Ammon's horn (tissue), 1 donor: ENCODE measurements at places on chromosomes 7 and 10.
A peak's percentile ranks its signal among the peaks of the same experiment; 100 is the strongest.

DNA sequence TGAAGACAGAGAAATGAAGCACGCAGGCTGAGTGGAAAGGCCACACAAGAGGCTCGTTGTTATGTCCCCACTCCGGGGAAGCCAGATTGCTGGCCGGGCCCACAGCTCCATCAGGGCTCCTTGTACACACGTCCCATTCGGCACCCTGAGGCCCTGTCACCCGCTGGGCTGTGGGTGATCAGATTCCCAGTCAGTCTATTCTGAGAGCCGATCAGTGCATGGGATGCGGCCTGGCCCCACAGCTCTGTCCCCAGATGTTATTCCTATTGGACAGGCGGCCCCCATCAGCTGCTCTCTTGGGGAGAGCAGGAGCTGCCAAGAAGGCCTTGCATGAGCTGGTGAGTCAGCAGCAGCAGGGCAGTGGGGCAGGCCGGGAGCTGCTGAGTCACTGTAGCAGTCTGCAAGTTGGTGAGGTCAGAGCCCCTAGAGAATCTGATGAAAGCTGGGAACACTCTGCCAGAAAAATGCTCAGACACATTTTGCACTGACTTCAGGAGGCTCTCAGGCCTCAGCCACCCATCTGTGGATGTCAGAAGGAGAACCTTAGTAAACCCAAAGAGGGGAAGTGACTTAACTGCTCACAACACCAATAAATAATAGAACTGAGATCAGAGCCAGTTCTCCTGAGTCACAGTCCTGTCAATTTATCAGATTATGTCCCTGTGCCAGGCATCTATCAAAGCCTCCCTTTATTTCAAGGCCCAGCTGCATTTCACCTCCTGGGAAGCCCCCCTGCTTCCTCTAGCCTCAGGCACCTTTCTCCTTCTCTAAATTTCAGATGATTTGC is 9.4 kb upstream of the PSAP start:
- peak; percentile 97 for DNase-seq

- DNase-seq = peak; percentile 92
These were observed 119.5 kb downstream of the RNF216 start for GRCh38 chr7:5661942-5662341.

DNA sequence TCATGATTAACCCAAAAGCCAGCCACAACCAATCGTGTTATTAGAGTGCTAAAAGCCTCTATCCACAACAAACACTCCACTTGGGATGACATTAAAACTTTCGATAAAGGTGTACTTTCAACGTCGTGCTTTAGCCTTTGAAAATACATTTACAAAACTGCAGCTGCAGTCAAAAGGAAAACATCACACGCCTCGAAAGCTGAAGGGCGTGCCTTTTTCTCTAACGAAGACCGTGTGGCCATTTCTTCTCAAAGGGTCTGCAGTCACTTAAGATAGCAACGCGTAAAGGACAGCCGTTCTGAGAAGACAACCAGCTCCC is 1.1 kb downstream of the ARHGAP12 start:
- DNase-seq = peak; percentile 45

- DNase-seq = no peak
These were observed 254.9 kb downstream of the SKAP2 start for GRCh38 chr7:26609532-26609931.

GRCh38 chr10:132397036-132397541 is at the start of gene PWWP2B:
TSS of gene PWWP2B (plus strand) at chr10:132397200. CDS start at chr10:132397227, 27 bp downstream.
- no peak for DNase-seq

DNA sequence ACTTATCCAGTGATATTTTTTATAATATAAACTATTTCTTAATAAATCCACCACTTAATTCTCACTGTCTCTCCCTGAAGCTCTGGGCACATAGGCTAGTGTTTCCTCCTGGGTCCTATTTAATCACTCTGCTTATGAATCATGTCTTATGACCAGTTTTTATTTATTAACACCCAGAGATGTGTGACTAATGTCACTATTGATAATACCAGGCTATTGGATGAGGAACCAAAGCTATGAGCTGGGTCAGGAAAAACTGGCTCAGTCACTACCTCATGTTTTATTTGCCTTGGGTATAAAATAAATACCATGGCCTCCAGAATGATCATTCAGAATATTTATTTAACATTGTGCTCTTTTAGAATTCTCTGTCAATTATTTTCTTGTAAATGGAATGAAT is 5.2 kb downstream of the SEMA3E start:
- no peak for DNase-seq

DNA sequence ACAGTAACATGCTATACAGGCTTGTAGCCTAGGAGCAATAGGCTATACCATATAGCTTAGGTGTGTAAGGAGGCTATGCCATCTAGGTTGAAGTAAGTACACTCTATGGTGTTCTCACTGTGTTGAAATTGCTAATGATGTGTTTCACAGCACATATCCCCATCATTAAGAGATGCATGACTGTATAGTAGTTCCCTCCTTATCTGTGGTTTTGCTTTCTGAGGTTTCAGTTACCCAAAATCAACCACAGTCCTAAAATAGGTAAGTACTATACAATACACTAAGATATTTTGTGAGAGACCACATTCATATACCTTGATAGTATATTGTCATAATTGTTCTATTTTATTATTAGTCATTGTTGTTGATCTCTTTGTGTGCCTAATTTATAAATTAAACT is 12.7 kb downstream of the FZD1 start:
- no peak for DNase-seq
